SJCRH30 (cell line): ENCODE measurements at places on chromosomes 4 and X.

- H3K4me3 ChIP-seq = no peak overlapping the region
- H3K36me3 ChIP-seq = no peaks in the 10 kb centered on the region
- DNase-seq = no peak
- no peak overlapping the region for H3K27ac ChIP-seq
- H3K27me3 ChIP-seq = no peaks in the 10 kb centered on the region
Measured at GRCh38 chr4:177483271-177483670, 41.0 kb upstream of the AGA start.

GRCh38 chr4:181637186-181638105 lies 605.8 kb upstream of the TENM3 start:
- no peak overlapping the region for H3K27ac ChIP-seq
- H3K27me3 ChIP-seq = no peaks in the 10 kb centered on the region
- no peaks in the 10 kb centered on the region for H3K36me3 ChIP-seq
- no peaks in the 10 kb centered on the region for H3K4me1 ChIP-seq

GRCh38 chrX:56572975-56573374 lies 9.5 kb downstream of the UBQLN2 start:
- H3K4me1 ChIP-seq = no peaks in the 10 kb centered on the region
- no peak overlapping the region for H3K4me3 ChIP-seq
- no peak for DNase-seq
- H3K27ac ChIP-seq = no peak overlapping the region
- no peaks in the 10 kb centered on the region for H3K27me3 ChIP-seq

- no peaks in the 10 kb centered on the region for H3K27me3 ChIP-seq
- peak within 1 kb of the TSS; percentile 18; the same call in 1 of the 2 replicates for H3K4me3 ChIP-seq
- no peaks in the 10 kb centered on the region for H3K36me3 ChIP-seq
- no peak within 1 kb of the TSS for H3K27ac ChIP-seq
- DNase-seq = peak; percentile 3
Measured at GRCh38 chr4:105551965-105552746, at the start of gene ARHGEF38. TSS of gene ARHGEF38 (plus strand) at chr4:105552620. CDS start at chr4:105552766, 146 bp downstream.

DNA sequence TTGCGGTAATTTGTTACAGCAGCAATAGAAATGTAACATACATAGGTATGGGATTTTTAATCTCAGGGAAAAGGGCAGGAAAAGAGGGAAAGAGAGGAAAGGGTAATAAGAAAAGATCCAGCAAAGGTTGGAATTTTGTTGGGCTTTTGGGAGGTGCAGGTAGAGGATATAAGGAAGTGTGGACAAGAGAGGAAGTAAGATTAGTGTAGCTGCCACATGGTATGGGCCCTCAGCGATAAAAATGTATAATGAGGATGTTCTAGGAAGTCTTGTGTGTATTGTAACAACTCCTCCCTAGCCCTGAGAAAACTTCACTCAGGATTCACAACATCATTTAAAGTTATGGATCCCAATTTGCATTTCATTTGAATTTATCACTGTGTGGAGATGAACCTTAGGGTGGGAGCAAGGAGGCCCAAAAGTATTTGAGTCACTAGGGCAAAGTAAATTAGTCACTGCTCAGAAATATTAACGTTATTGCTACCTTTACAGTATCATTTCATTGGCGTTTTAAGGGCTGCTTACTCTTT lies 2.8 kb upstream of the IL21 start:
- H3K27me3 ChIP-seq = peaks cover 3% of the 10 kb centered on the region
- H3K27ac ChIP-seq = no peak overlapping the region
- no peaks in the 10 kb centered on the region for H3K4me1 ChIP-seq
- H3K4me3 ChIP-seq = no peak overlapping the region
- no peak for DNase-seq

DNA sequence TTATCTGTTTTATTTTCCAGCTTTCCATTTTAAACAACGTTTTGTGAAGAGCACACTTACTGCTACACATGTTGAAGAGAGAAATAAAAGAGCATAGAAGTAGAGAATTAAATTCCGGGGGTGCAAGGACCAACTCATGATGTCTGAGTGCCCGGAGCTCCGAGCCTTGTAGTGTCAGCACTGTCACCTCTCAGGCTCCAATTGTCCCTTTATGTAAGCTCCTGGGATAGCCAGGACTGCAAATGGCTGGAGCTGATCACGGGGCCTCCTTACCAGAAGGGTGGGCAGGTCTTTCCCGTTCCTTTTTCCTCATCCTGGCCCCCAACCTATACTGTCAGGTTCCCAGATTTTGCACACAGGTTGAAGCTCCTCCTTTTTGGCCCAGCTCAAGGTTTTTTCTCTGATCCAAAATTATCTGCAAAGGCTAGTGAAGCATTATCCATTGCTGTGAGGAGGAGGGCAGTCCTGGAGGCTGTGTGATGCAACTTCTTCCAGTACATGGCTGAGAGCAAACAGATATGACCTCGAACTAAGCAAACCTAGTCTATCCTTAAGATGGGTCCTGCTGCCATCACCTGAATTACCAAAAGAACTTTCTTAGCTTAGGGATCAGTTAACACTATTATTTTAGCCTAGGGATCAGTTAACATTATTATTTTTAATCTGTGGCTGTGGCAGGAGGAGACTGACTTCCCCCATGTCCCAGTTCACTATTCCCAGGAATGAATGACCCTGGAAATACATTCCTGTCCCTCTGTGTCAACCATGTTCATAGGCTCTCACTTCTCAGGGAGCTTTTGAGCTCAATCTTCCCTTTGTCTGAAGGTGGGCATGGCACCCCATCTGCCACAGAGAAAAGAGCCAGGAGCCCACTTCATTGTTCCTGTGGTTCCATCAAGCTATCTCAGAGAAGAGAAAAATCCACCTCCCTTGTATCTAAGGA lies at the start of gene FGG:
Gene FGG, minus strand, starts transcription at position 185 of the 943 bp plus-strand sequence. Its CDS starts 47 bp downstream, at position 138.
- H3K27me3 ChIP-seq = no peaks in the 10 kb centered on the region
- no peaks in the 10 kb centered on the region for H3K4me1 ChIP-seq
- no peak within 1 kb of the TSS for H3K27ac ChIP-seq
- DNase-seq = no peak

- H3K4me1 ChIP-seq = no peaks in the 10 kb centered on the region
- peaks cover 4% of the 10 kb centered on the region; the same call in 1 of the 2 replicates for H3K36me3 ChIP-seq
- no peaks in the 10 kb centered on the region for H3K27me3 ChIP-seq
- H3K4me3 ChIP-seq = no peak overlapping the region
- H3K27ac ChIP-seq = no peak overlapping the region
- no peak for DNase-seq
Measured at GRCh38 chrX:136847874-136848273, 32.7 kb downstream of the RBMX start.

GRCh38 chr4:85697854-85698253 lies 222.9 kb downstream of the ARHGAP24 start:
- no peak for DNase-seq
- no peaks in the 10 kb centered on the region for H3K36me3 ChIP-seq
- peaks cover 31% of the 10 kb centered on the region for H3K4me1 ChIP-seq

DNA sequence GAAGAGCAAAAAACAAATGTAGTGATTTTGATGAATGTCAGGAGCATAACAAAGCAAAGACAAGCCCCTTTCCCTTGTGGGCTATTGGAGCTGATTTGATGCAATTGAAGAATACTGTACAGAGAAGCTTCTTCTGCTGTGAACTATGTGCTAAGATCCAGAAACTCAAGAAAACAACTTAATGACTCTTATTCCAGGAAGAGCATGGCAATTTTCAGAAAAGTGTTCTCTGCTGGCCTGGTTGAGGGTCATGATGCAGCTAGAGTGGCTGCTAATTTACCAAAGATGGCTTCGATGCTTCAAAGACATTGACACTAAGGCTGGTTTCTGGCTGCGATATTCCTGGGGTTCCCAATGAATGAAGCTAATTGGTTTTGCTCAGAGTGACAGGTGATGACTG lies 45.8 kb downstream of the TNIP3 start:
- H3K4me1 ChIP-seq = no peaks in the 10 kb centered on the region
- no peak for DNase-seq
- H3K27me3 ChIP-seq = no peaks in the 10 kb centered on the region
- no peak overlapping the region for H3K27ac ChIP-seq
- no peaks in the 10 kb centered on the region for H3K36me3 ChIP-seq
- no peak overlapping the region for H3K4me3 ChIP-seq

- no peak overlapping the region for H3K27ac ChIP-seq
- no peak overlapping the region for H3K4me3 ChIP-seq
- H3K4me1 ChIP-seq = no peaks in the 10 kb centered on the region
- no peak for DNase-seq
- no peaks in the 10 kb centered on the region for H3K27me3 ChIP-seq
Measured at GRCh38 chrX:859329-859728, 228.7 kb downstream of the SHOX start.

- no peak for DNase-seq
- no peak overlapping the region for H3K27ac ChIP-seq
- H3K4me1 ChIP-seq = no peaks in the 10 kb centered on the region
- no peak overlapping the region for H3K4me3 ChIP-seq
- H3K27me3 ChIP-seq = no peaks in the 10 kb centered on the region
Measured at GRCh38 chr4:92035666-92036065, 268.1 kb upstream of the GRID2 start.

- H3K27me3 ChIP-seq = no peaks in the 10 kb centered on the region
- no peak overlapping the region for H3K27ac ChIP-seq
- no peaks in the 10 kb centered on the region for H3K36me3 ChIP-seq
- no peak for DNase-seq
- no peak overlapping the region for H3K4me3 ChIP-seq
Measured at GRCh38 chr4:94635177-94635576, 122.6 kb upstream of the BMPR1B start.

DNA sequence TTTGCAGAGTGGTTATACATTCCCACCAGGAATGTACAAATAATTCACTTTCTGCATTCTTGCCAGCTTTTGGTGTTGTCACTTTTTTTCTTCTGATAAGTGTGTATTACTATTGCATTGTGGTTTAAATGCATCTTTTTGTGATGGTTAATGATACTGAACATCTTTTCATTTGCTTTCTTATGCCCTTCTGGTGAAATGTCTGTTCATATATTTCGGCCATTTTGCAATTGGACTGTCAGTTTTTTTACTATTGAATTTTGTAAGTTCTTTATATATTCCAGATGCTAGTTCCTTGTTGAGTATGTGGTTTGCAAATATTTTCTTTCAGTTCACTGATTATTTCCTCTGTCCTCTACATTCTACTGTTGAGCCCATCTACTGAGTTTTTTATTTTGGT lies 19.4 kb upstream of the BMP2K start:
- no peak for DNase-seq
- H3K27me3 ChIP-seq = no peaks in the 10 kb centered on the region
- H3K27ac ChIP-seq = no peak overlapping the region
- H3K4me3 ChIP-seq = no peak overlapping the region
- no peaks in the 10 kb centered on the region for H3K36me3 ChIP-seq

DNA sequence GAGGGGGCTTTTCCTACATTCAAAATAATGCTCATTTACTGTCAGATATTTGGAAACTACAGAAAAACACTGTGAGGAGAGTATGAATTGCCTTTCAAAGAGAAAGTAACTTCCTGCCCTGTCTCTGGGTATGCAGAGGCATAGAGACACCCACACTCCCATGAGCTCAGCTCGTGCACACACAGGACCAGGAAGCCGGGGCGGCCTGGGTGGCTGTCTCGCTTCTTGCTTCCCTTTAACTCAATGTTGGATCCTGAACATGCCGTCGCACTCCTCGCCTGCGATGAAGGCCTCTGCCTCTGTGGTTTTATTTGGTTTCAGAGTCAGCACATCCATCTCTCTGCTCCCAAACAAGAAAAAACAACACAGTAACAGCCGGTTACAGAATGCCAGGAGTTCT lies 40.1 kb upstream of the GPR78 start:
- H3K4me3 ChIP-seq = no peak overlapping the region
- no peaks in the 10 kb centered on the region for H3K27me3 ChIP-seq
- H3K4me1 ChIP-seq = peaks cover 40% of the 10 kb centered on the region
- no peak for DNase-seq

GRCh38 chr4:95124906-95125504 lies 367.2 kb downstream of the BMPR1B start:
- H3K27ac ChIP-seq = no peak overlapping the region
- DNase-seq = peak; percentile 78
- H3K4me1 ChIP-seq = no peaks in the 10 kb centered on the region; the same call in 1 of the 2 replicates
- H3K4me3 ChIP-seq = no peak overlapping the region
- no peaks in the 10 kb centered on the region for H3K27me3 ChIP-seq

DNA sequence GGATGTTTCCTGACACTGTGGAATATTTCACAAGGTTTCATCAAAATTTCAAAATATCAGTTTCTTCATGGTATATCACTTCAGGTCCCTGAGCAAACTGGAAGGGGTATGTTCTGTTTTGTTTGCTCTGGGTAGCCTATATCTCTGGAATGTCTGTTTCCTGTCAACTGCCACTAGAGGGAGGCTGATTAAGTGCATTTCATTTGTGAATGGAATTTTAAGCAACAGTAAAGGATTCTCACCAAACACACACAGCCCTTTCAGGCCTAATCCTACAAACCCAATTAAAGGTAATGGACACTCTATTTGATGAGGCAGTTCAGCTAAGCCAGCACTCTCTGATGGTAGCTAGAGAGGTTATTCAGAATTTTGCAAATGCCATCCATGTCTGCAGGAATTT lies 307.1 kb downstream of the TEX13A start:
- no peak overlapping the region for H3K27ac ChIP-seq
- no peaks in the 10 kb centered on the region for H3K4me1 ChIP-seq
- H3K36me3 ChIP-seq = no peaks in the 10 kb centered on the region

GRCh38 chrX:117834076-117834475 lies 282.5 kb downstream of the KLHL13 start:
- no peaks in the 10 kb centered on the region for H3K27me3 ChIP-seq
- DNase-seq = no peak
- H3K36me3 ChIP-seq = no peaks in the 10 kb centered on the region
- H3K4me1 ChIP-seq = no peaks in the 10 kb centered on the region
- H3K27ac ChIP-seq = no peak overlapping the region

- H3K27me3 ChIP-seq = no peaks in the 10 kb centered on the region
- H3K36me3 ChIP-seq = no peaks in the 10 kb centered on the region
- no peaks in the 10 kb centered on the region for H3K4me1 ChIP-seq
- no peak overlapping the region for H3K4me3 ChIP-seq
- DNase-seq = no peak
Measured at GRCh38 chr4:165515201-165515600, 136.4 kb downstream of the CPE start.

GRCh38 chr4:147020456-147020855 lies 74.8 kb upstream of the TTC29 start:
- H3K4me1 ChIP-seq = no peaks in the 10 kb centered on the region
- DNase-seq = no peak
- peaks cover 1% of the 10 kb centered on the region; the same call in 1 of the 2 replicates for H3K27me3 ChIP-seq
- H3K27ac ChIP-seq = no peak overlapping the region
- H3K4me3 ChIP-seq = no peak overlapping the region

DNA sequence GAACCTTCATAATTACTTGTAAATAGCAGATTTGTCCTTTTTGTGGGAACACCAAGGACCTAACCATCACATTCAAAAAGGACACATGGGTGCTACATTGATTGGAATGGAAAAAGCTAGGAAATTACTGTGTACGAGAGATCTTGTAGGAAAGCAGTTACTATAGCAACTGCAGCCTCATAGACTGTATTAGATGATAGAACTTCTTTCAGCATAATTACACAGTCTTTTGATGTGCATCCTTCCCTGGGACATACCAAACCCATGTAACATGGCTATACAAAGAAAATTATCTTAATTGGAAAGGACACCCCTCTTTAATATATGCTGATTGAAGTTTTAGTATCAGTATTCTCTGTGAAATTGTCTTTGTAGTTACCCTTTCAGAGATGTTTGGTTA lies 130.7 kb upstream of the CTSO start:
- no peaks in the 10 kb centered on the region for H3K36me3 ChIP-seq
- DNase-seq = no peak
- H3K27ac ChIP-seq = no peak overlapping the region
- no peaks in the 10 kb centered on the region for H3K4me1 ChIP-seq
